ENCODE measurements at places on chromosomes 7 and 10.

GRCh38 chr7:33639552-33640197 is 265.7 kb upstream of the BMPER start:
- DNase-seq = no peak

GRCh38 chr10:22334414-22335172 is 10.7 kb upstream of the SPAG6 start:
- no peak for DNase-seq

- no peak for DNase-seq
These were observed 588.8 kb downstream of the INHBA start for GRCh38 chr7:41114131-41114530.

DNA sequence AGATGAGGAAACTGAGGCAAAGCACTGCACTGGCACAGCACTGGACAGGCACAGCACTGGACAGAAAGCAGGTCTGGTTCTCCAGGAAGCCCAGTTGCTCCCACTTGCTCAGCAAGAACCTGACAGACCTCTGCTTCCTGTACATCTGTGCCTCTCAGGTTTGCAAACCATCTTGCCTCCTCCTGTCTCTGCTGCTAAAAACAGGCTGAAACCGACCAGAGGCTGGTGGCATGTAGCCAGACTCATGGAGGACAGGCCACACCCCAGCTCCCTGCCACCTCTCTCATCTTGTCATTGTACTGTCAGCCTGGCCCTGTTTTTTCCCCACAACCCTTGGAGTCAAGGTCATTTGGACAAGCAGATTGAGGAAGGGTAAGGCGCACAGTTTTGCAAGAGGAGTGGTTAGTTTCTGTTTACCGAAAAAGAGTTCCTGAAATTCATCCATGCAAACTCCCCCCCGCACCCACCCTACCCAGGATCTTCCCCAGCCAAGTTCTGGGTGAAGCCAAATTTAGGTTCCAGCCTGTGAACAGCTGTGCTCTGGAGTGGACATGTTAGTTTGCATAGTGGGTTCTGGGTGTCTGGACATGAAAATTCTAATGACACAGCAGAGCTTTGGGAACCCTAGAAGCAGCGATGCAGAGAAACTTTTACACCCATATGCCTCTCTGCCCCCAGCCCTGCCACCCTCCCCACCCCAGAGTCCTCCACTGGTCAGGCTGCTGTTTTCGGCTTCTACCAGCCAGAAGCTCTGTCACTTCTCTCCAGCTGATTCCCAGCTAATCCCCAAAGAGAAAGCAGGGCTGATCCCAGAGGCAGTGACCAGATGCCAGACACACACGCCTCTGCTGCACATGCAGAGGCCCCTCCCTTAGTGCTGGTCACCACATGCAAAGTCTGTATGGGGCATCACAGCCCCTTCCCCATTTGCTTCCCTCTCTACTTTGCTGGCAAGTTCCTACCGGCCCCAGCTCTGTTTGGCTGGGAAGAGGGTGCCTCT is 8.5 kb upstream of the C10orf105 start:
- DNase-seq = no peak

DNA sequence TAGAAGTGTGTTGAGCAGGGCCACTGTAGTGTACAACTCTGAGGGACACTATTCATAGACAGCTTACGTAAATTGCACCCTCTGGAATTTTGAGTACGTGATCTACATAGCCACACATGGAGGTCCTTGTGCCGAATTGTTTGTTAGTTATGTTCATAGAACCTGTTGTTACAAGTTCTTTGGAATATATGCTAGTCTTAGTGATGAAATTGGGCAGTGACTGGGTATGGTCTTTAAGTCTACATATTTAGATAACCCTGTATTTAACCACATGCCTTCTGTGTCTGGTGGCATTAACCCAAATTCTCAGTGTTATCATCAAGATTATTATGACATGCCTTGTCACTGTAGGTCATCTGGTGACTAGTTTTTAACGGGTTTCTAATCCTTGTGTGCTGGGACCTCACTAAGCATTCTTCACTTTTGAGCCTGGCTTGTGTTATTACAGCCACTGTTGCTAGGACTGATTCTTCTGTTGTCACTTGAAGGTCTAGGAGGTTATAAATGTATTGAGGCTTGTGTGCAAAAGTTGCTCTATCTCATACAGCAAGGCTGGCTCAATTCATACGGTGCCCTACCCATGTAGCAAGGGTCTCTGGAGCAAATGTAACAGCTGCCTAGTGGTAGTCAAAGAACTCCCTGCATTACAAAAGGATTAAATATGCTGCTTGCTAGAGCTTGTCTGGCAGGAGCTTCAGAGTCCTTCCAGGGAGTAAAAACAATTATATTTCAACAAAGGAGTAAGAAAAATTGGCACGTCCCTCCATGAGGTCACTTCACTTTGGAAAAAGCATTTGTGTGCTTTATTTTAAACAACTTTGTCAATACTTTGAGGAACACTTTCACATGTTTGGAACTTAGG is 65.4 kb downstream of the CDK14 start:
- DNase-seq = peak; percentile 21

- DNase-seq = peak; percentile 94
These were observed 45.5 kb upstream of the CYTH3 start for GRCh38 chr7:6317797-6318438.

GRCh38 chr7:20560325-20561180 is 54.9 kb upstream of the ABCB5 start:
- no peak for DNase-seq

GRCh38 chr7:20304366-20304765 is 26.3 kb upstream of the ITGB8 start:
- no peak for DNase-seq

DNA sequence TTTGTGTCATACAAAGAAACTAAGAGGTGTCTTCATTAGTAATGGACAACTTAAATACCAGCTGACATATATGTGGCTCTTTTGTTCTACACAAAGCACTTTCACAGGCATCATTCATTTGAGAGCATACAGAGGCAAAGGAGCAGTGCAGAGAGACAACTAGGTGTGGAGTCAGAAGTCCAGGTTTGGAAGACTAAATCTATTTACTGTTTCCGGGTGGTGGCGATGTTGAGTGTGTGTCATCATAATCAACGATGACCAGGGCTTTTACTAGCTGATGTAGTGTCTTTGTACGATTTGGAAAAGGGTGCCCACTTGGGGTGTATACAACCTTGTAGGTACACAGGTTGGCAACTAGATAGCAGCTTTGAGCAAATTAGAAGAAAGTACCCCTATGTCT is 195.5 kb upstream of the CCDC6 start:
- no peak for DNase-seq

GRCh38 chr10:52318136-52318701 is 4.1 kb downstream of the DKK1 start:
- DNase-seq = peak; percentile 23

DNA sequence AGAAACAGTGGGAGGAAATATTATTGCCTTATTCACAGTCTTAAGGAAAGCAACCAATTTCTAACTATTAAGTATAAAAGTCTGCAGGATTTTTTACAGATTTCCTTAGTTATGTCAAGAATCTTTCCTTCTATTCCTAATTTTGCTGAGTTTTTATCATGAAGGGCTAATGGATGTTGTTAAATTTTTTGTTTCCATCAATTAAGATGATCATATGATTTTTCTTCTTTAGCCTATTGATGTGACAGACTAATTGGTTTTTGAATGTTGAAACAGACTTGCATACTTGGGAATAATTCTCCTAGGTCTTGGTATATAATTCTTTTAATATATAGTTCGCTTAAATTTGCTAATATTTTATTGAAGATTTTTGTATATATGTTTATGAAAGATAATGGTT is 569.1 kb upstream of the KCND2 start:
- no peak for DNase-seq

DNA sequence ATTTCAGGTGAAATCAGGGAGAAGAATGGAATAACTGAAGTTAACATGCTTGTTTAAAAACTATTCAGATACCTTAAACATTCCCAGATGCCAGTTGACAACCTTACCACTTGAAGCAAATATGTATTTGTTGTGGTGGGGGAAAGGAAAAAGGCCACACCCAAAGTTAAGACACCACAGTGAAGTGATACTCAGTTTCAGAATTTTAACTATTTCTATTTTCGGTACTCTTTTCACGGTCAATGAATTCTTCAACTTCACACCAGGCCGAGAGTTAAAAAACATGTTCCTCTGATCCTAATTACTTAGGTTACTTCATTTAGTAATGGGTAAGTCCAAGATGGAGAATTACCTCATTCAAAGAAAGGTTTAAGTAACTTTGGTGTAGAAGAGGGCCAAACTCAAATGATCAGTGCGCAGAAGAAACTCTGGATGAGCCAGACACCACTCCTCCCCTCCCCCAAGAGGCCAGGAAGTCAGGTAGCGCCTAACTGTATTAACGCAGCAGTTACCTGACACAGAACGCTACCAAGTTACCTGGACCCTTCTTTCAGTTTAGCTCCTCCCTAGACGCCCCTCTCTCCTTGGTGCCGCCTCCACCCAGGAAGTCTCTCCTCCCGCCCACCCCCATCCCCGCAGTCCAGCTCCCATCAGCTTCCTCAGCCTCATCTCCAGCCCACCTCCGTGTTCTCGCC is 700 bp downstream of the MTPN start:
- peak; percentile 5 for DNase-seq

DNA sequence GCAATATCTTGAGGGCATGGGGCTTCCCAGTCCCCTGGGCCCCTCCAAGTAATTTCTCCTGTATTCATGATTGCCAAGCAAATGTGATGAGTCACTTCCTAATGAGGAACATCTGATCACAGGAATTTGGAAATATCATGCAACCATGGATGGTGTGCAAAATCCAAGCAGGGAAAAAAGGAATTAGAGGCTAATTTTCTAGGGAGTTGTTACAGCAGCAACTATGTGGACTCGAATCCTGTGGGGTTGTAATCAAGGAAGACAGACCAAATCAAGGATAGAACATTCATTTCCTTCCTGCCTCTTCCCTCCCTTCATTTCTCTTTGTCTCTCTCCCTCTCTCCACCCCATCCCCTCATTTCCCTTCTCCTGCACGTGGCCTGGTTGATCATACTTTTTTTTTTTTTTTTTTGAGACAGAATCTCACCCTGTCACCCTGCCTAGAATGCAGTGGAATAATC is 23.9 kb upstream of the AGFG2 start:
- DNase-seq = no peak

GRCh38 chr7:75861636-75862035 is 17.2 kb upstream of the RHBDD2 start:
- DNase-seq = no peak

DNA sequence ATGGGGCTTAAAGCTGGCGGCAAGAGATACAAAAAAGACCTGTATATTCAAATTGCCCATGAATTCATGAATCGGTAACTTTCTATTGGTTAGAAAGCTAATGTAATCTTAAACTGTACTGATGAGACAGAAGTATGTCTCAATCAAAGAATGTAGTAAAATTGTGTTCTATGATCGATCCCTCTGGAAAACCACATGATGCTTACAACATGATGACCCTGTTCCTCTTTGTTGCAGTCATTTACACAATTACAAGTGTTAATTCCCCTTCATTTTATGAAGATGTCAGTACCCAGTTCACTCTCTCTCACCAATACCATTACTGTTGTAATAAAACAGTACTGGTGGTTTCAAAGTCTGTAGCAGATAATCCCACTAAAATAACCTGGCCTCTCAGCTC is 10.1 kb downstream of the KIF5B start:
- no peak for DNase-seq

- no peak for DNase-seq
These were observed 754.2 kb downstream of the GRID1 start for GRCh38 chr10:85612378-85612775.

GRCh38 chr10:112583236-112583939 is 136.4 kb downstream of the VTI1A start:
- DNase-seq = no peak

GRCh38 chr10:71278691-71279588 is 40.1 kb upstream of the SLC29A3 start:
- no peak for DNase-seq

- no peak for DNase-seq
These were observed 6.1 kb downstream of the RBM20 start for GRCh38 chr10:110650265-110650668.

DNA sequence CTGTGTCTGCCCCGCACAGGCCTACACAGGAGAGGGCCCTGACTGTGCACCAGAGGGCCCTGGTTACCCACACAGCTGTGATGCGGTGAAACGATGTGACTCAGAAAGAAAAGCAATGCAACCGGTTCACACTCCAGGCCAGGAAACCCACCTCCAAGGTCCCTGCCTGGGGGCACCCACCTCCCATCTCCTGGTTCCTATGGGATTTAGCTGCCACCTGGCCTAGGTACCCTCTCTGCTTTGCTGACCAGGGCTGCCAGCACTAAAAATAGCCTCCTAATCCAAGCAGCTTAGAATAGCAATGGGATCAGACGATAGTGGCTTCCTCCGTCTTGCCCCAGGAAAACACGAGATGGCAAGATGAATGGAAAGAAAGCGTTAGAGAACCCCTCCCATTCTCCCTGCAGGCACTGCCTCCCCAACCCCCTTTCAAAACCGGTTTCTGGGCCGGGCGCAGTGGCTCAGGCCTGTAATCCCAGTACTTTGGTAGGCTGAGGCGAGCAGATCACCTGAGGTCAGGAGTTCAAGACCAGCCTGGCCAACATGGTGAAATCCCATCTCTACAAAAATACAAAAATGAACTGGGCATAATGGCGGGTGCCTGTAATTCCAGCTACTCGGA is 12.4 kb downstream of the RBP3 start:
- DNase-seq = no peak

- no peak for DNase-seq
These were observed 15.2 kb upstream of the GPR158 start for GRCh38 chr10:25159591-25159990.

GRCh38 chr7:43341132-43341531 is 228.7 kb downstream of the HECW1 start:
- no peak for DNase-seq

- DNase-seq = no peak
These were observed 31.8 kb upstream of the IL15RA start for GRCh38 chr10:6009150-6009549.

DNA sequence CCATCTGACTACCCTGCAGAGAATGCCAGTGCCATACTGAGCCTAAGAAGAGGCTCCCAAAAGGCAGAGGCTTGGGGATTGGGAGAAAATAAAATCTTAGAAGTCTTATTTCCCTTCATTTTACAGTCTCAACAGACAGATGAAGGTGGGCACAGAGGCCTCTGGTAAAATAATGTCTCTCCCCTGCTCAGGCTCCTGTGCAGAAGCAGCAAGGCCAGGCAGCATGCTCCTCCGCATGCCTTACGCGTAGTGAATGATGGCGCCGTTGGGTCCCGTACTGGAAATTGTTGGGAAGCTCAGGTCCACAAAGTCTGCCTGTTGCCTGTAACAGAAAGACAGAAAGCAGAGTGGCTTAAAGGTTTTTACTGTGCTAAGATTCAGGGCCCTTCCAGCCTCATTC is 45.8 kb downstream of the XPNPEP1 start:
- no peak for DNase-seq

- DNase-seq = no peak
These were observed 230.5 kb downstream of the FANK1 start for GRCh38 chr10:126126866-126127265.

GRCh38 chr10:68194290-68194689 is 37.6 kb downstream of the ATOH7 start:
- DNase-seq = no peak
